ENCODE measurements at places on chromosomes 3 and 15.

DNA sequence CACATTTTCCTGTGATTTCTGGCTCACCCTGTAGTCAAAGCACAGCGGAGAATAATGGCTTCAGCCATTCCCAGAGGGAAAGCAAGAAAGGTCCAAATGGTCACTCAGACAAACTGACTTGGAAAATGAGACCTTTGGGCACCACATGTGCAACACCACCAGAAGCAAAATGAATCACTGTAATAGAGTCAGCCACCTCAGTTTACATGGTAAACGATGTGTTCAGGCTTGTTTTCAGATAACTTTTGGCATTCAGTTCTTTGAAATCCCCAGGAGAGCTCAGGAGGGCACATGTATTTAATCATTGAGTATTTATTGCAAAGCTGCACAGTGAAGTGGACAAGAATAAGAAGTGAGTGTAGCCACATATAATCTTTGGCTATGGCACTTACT is 38.4 kb upstream of the ALCAM start:
- DNase-seq: no peak

DNA sequence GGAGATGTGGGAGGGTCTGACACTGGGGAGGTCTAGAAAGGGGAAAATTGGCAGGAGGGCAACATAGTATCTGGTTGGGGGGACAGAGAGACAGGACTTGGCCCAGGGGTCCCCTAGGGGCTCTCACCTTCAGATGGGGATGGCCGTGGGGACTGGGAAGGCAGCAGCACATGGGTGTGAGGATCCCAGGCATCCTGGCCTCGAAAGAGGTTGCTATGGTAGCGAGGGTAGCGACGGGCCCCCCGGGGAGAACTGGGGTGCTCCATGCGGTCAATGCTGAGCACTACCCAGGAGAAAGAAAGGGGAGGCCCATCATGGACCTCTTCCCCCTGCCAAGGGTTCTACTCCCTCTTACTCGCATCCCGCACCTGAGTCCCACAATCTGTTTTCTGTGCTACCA is 12.5 kb upstream of the SLC26A6 start:
- DNase-seq: no peak

GRCh38 chr3:150242220-150242936 is 165.7 kb upstream of the TSC22D2 start:
- no peak for DNase-seq

GRCh38 chr3:156477323-156477722 is 77.6 kb downstream of the SSR3 start:
- DNase-seq: no peak

GRCh38 chr3:187165144-187165543 is 25.8 kb upstream of the RPL39L start:
- DNase-seq: peak; percentile 60

GRCh38 chr3:62885136-62885535 is 9.9 kb upstream of the CADPS start:
- DNase-seq: no peak

- no peak for DNase-seq
Observed at GRCh38 chr3:147987549-147987948, 578.4 kb downstream of the ZIC1 start.

GRCh38 chr15:72042054-72042453 is 75.9 kb downstream of the MYO9A start:
- no peak for DNase-seq

- no peak for DNase-seq
Observed at GRCh38 chr15:66290518-66290917, 2.9 kb upstream of the DIS3L start.

- DNase-seq: no peak
Observed at GRCh38 chr3:160697637-160698380, 20.8 kb downstream of the ARL14 start.

- DNase-seq: no peak
Observed at GRCh38 chr3:52041118-52041731, 15.1 kb downstream of the DUSP7 start.

GRCh38 chr3:14231145-14231990 is 52.8 kb downstream of the LSM3 start:
- no peak for DNase-seq

- no peak for DNase-seq
Observed at GRCh38 chr3:117606866-117607265, 897.3 kb downstream of the TUSC7 start.

DNA sequence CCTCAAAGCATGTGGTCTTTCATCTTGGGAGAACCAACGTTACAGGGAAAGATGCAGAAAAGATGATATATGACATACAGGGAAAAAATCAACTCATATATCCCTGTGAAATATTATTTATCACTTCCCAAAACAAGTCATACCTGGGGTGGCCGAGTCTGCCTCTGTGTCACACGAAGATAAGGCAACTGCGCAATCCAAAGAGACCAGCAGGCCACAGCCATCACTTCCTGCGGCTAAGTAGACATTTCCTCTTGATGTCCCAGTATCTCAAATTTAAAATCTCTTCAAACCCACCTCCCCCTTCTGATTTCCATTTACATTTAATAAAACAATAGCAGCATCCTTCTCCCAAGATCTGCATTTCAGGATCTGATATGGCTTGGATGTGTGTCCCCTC is 71.5 kb downstream of the IGF2BP2 start:
- DNase-seq: no peak

- DNase-seq: no peak
Observed at GRCh38 chr3:64648927-64649906, 38.6 kb downstream of the ADAMTS9 start.

DNA sequence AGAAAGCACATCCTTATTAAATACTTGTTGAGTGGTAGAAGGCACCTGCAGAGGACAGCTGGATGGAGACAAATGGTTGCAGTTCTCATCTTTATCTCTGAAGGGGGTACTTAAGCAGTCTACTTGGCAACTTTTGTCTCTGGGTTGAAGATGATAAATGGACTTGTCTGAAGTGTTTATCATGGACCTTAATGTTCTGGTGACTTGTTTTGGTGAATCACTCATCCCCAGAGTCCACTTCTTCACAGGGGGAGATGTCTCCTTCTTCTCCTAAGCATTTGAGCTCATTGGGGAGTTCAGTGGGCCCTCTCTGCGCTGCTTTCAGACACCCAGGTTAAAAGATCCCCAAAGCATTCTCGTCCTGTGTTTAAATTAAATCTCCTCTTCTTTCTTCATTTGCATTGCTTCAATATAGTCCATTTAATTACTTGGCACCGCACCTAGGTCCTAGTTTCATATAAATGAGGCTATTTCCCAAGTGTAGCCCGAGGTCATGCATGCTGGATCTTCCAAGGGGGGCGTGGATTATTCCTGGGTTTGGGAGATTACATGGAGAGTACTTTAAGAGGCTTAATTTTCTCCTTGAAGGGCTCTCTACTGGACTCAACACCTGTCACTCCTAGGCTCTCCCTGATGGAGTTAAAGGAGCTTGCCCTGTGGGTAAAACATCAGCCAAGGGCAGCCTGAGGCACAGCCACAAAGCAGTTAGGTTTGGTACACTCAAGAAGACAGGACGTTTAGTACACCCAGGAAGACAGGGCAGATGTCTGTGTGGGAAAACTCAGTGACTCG is 239.3 kb upstream of the C2CD4B start:
- no peak for DNase-seq

- DNase-seq: no peak
Observed at GRCh38 chr3:3783696-3784095, 15.5 kb upstream of the LRRN1 start.

DNA sequence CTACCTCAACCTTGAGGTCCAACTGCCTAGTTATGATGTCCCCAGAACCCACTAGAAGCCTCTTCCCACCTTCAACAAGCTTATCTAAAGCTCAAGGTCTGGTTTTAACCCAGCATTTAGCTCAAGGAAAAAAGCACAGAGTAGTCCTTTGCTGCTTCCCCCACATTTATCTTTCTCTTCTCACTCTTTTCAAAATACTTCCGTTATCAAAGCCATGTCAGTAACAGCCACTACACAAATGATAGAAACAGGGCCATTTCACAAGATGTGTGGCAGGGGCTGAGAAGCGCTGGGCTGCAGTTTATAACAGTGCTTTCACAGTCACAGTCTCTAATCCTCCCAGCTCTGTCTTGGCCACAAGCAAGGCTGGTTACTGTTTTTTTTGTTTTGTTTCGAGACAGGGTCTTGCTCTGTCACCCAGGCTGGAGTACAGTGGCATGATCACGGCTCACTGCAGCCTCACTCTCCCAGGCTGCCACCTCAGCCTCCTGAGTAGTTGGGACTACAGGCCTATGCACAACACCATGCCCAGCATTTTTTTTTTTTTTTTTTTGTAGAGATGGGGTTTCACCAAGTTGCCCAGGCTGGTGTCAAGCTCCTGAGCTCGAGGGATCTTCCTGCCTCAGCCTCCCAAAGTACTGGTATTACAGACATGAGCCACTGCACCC is 218.8 kb downstream of the OSBPL10 start:
- no peak for DNase-seq

- peak; percentile 18 for DNase-seq
Observed at GRCh38 chr15:70054884-70055387, 42.8 kb downstream of the TLE3 start.

DNA sequence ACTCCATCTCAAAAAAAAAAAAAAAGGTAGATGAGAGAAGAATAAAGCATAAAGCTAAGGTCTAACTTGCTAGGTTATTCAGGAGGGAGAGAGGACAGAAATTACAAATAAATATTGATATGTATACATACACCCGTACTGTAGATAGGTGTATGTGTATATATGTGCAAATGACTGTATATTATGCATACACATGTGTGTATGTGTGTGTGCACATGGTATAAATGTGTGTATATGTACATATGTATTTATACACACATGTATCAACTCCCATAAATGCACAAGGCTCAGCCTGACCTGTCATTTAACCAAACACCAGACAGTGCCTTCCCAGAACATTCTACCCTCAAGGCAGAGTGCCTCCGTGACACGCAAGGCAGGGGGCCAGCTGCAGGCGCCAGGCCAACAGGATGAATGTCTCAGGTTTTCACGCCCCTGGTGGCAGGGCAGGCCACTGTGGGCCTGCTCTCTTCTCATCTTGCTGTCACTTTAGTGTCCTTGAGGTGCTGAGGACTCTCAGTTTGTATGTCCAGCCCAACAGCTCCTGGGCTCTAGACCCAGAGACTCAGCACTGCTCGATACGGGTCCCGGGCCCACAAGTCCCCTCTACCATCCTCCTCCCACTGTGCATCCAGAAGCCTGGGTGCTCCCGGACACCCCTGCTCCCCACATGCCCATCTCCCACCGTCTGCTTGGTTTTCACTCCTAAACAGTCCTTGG is 40.4 kb downstream of the TM2D3 start:
- DNase-seq: no peak

DNA sequence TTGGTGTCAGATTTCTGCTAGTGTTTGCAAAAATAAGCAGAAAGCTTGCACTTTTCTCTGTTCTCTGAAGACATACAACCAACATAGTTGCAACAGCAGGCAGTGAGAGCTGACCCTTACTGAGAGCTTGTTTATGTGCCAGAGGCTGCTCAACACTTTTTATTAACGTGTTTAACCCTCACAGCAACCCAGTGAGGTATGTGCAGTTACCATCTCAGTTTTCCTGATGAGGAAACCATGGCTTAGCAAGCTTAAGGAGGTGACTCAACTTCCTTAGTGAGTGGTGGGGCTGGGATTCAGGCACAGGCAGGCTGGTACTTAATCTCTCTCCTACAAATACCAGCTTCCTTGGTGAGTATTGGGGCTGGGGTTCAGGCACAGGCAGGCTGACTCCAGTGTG is 158.1 kb upstream of the CTDSPL start:
- no peak for DNase-seq

GRCh38 chr15:37819191-37819590 is 115.2 kb upstream of the TMCO5A start:
- DNase-seq: no peak

GRCh38 chr3:194121891-194122631 is 13.9 kb upstream of the HES1 start:
- DNase-seq: peak; percentile 14

GRCh38 chr3:155282385-155283091 is 10.9 kb downstream of the STRIT1 start:
- DNase-seq: no peak

DNA sequence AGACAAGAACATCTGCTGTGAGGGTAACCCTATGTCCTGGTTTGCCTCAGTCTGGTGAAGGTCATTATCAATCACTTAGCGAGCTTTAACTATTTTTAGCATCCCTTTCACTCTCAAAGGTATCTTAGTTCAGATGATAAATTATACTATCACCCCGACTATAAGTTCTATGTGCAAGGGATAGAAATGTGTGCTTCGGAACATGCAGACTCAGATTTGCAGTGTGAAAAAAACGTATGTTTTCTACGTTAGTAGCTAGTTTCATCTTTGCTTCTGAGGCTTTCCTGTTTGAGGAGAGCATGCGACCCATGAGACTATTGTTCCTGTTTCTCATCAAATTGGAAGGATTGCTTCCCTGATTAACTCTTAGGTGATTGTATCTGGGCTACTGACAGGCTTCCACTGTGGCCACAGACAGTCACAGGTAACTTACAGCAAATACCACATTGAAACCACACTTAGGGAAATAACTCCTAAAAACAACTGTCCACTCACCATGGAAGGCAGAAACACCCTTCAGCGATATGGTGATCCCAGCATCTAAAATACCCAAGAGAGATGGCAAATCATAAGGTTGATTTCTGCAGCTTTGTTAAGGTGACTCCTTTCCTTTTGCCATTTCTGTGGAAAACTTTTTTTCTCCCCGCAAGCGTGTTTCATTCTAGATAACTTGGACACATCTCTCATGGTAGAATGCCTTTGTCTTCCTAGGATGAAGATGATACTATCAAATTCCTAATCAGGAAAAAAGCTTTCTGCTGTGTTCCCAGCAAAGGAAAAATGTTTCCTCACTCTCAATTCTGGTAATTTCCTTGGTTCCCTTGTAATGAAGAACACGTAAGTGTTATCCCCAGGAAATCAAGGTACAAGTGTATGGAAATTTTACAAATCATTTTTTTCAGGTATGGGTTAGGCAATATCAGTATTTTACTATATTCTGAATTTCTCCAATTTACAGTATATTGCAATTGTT is 5.2 kb downstream of the GCSAM start:
- DNase-seq: no peak

DNA sequence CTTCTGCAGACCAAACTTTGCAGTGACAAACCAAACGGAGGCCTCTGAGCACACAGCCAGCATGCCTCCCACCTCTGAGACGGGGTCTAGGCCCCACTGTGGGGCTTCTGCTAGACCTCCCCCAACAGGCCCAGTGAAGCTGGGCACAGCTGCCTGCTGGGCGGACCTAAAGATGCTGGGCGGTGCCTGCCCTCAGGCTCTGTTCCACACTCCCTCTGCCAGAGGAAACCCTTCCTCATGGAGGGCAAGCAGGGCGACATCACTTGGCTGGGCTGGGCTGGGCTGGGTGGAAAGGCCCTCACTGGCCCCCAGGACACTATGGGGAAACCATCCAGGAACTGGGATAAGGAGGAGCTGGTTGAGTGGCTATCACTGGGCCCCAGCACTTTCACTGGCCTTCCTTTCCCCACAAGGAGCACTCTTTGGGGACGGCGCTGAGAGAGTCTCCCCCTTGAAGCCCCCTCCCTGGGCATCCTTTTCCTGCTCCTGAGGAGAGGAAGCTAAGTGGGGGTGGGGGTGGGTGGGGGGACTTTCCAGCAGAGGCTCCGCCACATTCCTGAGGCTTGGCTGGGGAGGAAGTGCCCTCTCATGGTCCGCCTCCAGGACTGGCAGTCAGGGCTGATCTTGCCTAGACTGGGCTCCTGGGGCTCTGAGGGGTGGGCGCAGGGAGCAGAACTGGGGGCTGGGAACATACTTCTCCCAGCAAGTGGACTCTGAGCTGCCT is 98.1 kb upstream of the HACD2 start:
- DNase-seq: no peak

GRCh38 chr15:71374607-71375352 is 259.5 kb downstream of the THSD4 start:
- no peak for DNase-seq

Data from mucosa of descending colon (tissue), 3 donors.